Stimulated activated CD4-positive, alpha-beta T cell treated with anti-CD3 and anti-CD28 coated beads, Interleukin-12 subunit alpha, Interleukin-12 subunit beta, amount 100 ng/mL, for 24 hours (primary cell): ENCODE measurements at places on chromosomes 12 and 14.

GRCh38 chr12:92186038-92186470 is 40.4 kb upstream of the BTG1 start:
- no peak for DNase-seq

- DNase-seq = no peak
Observed at GRCh38 chr14:93859957-93860356, 67.2 kb upstream of the FAM181A start.

- no peak for DNase-seq
Observed at GRCh38 chr12:65055859-65056258, 65.2 kb downstream of the WIF1 start.

- peak; percentile 61 for DNase-seq
Observed at GRCh38 chr12:46209914-46210872, 58.6 kb downstream of the SLC38A1 start.

DNA sequence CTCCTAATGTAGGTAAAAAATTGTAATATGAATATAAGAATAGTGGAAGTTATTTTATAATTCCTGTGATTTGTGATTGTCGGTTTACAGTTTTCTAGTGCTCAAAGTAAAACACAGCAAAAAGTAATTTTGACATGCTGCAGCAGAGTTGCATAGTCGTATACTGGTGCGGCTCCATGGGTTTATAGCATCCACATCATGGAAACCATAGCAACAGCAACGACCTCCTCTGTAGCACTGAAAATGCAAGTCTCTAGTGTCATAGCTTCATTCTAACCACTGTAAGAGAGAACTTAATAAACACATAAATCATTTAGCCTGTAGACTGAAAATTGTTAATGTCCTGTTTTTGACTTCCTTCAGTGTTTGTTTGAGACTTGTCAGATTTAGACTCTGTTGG is 574.3 kb downstream of the KCNH5 start:
- DNase-seq = no peak

- DNase-seq = no peak
Observed at GRCh38 chr14:99158150-99158549, 113.8 kb downstream of the BCL11B start.

DNA sequence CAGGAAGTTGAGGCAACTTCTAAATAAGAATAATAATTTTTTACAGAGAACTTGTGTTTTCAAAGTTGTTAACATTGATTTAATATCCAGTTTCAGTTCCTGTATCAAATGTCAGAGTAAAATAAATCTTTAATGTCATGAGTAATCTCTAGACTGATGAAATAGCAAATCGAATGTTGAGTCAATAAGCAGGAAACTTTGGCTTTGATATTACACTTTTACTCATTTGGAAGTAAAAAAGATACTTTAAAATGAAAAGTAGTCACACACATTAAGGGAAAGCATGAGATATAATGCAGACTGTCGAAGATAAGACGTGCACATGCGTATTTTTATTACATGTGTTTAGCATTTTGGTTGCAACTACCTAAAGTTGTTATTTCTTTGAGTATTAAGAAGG is 78.2 kb upstream of the PTGDR start:
- DNase-seq = no peak

GRCh38 chr12:76976777-76977382 is 88.5 kb downstream of the E2F7 start:
- no peak for DNase-seq

DNA sequence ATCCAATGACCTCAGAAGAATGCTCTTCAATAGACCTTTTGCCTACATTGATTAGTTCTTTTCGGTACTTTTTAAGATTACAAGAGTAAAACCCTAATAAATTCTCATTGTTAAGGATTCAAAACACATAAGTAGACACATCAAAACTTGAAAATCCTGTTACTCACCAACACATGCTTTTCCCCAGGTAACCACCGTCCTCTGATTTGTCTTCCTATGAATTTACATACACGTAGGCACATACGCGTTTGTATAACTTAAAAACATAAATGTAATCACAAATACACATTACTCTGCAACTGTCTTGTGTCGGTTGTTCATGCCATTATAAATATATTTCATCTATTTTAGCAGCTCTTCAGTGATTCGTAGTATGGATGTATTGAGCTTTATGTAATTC is 910 bp upstream of the WASHC4 start:
- DNase-seq = no peak

DNA sequence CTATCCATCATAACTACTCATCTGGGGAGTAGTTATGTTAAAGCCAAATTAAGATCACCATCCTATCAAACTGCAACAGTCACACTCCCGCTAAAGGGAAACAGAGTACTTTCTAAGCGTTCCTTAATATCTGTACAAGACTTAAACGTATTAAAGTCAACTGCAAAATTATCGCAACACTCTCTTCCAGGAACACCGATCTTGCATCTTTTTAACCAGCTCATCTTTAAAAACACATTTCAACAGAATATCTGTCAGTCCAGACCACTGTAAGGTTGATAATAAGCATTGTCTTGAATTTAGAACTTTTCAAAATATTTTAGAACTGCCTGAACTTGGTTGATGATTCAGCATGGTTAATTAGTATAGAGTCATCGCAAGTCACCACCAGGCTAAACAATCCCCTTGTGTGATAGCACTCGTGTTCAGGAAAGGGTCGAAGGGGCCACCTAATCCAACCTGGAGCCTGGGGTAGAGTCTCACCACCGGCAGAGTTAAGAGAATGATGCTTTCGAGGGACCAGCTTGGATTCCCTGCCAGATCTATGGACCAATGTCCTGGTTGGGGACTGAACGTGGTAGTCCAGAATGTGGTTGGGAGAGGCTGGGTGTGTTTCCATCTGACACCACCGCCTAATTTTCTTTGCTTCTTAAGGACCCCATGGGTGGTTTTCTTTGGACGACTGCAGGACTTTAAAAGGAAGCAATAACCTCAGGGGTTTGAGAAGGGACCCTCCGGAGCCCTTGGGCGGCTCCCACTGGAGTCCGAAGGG is 890 bp downstream of the SPTLC2 start:
- DNase-seq = no peak

DNA sequence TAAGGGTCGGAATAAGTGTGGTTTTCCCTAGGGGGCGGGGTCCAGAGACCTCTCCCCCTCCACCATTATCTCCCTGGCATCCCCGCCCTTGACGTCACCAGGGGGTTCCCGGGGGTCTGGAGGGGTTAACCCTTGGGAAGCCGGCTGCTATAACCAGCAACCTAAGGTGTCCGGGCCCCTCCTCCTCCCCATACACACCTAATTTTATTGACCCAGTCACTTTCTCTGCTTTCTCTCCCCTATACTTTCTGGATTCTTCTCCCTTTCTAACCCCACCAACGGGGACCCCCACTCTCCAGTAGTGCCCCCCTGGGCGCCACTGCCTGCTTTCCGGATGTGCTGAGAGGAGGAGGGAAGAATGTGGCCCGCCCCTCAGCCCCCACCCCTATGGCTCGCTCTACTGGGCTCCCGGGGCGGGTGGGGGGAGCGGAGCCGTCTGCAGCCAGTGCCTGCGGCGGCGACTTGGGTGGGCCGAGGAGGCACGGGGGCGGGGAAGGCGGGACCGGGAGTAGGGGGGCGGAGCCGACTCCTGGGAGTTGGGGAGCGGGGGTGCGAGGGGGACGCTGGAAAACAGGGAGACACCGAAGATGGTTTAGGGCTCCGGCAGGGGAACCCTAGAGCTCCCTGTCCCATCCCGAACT is 1.8 kb downstream of the GLI1 start:
- no peak for DNase-seq

- no peak for DNase-seq
Observed at GRCh38 chr14:75441728-75442127, 13.9 kb downstream of the JDP2 start.
